ENCODE measurements at places on chromosomes 3 and 15. TPM values are rescaled to one million over a fixed set of nuclear protein-coding genes. Genes with fewer than 3 reads are reported as not detected.

The AMT gene
- 10.7 TPM for total RNA-seq

The VWA5B2 gene
- total RNA-seq = not detected

The MAGI1 gene
- not detected for total RNA-seq

The IMPG2 gene
- total RNA-seq = 0.66 TPM

The CCR9 gene
- total RNA-seq = 0.66 TPM

The DAZL gene
- not detected for total RNA-seq

The KCNAB1 gene
- not detected for total RNA-seq

The ZNF639 gene
- 46.0 TPM for total RNA-seq

DNA sequence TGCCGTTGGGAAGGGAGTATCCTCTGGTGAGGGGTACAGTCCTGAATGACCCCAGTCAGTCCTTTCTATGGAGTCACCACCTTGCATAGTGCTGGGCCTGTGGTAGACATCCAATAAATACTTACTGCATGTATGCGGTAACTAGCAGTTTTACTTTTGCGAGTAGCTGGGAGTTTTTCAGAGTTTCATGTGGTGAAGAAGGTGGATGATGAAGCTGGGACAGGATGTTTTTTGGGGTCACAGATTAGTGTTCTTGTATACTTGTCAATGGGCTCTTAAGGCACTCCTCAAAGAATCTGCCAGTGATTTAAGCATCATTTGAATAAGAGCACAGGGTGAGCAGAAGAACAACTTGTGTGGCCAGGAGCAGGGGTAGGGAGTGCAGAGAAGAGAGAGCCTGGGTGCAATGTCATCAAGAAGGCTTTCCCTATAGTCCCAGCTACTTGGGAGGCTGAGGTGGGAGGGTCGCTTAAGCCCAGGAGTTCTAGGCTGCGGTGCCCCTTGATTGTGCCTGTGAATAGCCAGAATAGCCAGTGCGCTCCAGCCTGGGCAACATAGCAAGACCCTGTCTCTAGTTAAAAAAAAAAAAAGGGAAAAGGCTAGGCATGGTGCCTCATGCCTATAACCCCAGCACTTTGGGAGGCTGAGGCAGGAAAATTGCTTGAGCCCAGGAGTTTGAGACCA is 22.1 kb downstream of the PPCDC start:
- H3K27ac ChIP-seq = no peak overlapping the region
- H3K4me3 ChIP-seq = no peak overlapping the region
- H3K4me1 ChIP-seq = peaks cover 5% of the 10 kb centered on the region
- DNase-seq = no peak
- no peaks in the 10 kb centered on the region for H3K36me3 ChIP-seq
- no peaks in the 10 kb centered on the region for H3K27me3 ChIP-seq

DNA sequence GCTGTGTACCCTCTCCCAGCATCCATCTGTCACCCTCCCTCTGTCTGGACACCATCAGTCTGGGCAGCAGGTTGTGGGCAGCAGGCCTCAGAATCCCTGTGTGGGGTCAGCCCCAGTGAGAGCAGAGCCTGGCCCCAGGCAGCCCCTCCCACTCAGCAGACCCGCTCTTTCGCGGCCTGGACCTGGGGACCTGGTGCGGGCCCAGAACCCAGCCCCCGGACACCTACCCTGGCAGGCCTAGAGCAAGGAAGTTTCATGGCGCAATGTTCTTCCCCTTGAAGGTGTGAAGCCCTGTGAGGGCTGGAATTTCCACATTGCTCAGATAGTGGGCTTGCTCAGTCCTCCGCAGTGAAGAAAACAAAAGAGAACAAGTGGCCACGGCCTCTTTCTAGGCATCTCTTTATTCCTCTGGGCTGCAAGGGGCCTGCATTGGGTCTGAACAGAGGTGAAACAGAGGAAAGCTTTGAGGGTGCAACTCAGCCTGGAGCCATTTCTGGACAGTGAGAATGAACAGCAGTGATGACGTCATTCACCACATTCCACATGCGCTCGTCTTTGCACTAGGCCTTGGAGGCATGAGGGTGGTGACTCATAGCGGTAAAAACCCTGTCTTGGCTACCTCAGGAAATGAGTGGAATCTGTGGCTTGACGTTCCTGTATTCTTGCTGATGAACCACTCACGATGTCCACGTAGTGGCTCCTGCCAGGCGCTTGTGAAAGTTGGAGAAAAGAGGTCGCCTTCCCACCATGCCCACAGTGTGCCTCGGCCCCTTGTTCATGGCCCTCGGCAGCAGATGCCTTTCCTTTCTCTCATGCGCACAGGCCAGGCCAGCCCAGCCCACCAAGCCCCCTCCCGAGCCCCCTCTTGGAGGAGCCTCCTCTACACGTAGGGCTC is 66.1 kb downstream of the SLC30A4 start:
- H3K27ac ChIP-seq = no peak overlapping the region
- H3K4me3 ChIP-seq = no peak overlapping the region
- DNase-seq = peak; percentile 70
- H3K36me3 ChIP-seq = no peaks in the 10 kb centered on the region

- H3K27me3 ChIP-seq = no peaks in the 10 kb centered on the region
- peaks cover 41% of the 10 kb centered on the region for H3K36me3 ChIP-seq
Observed at GRCh38 chr15:78012643-78013077, 64.9 kb downstream of the TBC1D2B start.

DNA sequence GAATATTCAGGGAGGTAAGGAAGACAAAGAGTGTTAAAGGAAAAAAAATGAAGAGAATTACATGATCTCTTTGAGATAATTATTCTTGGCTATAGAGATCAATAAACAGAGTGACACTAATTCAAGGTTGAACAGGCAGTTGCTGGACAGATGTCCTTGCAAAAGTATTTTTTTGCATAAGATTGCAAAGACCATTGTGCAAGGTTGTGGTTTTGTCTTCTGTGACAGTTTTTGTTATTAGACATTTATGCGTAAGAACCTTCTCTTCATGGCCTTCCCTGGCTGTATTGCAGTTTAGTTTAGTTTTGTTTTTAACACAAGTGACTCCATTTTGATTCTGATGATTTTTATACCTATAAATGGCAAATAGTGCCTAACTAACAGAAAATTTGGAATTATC is 682.8 kb upstream of the ARPP21 start:
- no peak overlapping the region for H3K27ac ChIP-seq
- no peaks in the 10 kb centered on the region for H3K4me1 ChIP-seq
- no peak overlapping the region for H3K4me3 ChIP-seq
- DNase-seq = no peak

- H3K4me1 ChIP-seq = no peaks in the 10 kb centered on the region
- H3K27me3 ChIP-seq = no peaks in the 10 kb centered on the region
- no peak overlapping the region for H3K4me3 ChIP-seq
- DNase-seq = no peak
- no peak overlapping the region for H3K27ac ChIP-seq
- peaks cover 91% of the 10 kb centered on the region for H3K36me3 ChIP-seq
Observed at GRCh38 chr15:80945605-80946004, 44.0 kb downstream of the MESD start.

- no peaks in the 10 kb centered on the region for H3K27me3 ChIP-seq
- DNase-seq = peak; percentile 71
- peaks cover 19% of the 10 kb centered on the region for H3K4me1 ChIP-seq
Observed at GRCh38 chr15:22259881-22260421, 179.6 kb downstream of the OR4M2 start.

GRCh38 chr3:14935592-14936345 is 11.6 kb upstream of the NR2C2 start:
- no peaks in the 10 kb centered on the region for H3K27me3 ChIP-seq
- no peaks in the 10 kb centered on the region for H3K4me1 ChIP-seq
- H3K27ac ChIP-seq = no peak overlapping the region
- no peak overlapping the region for H3K4me3 ChIP-seq
- no peak for DNase-seq

DNA sequence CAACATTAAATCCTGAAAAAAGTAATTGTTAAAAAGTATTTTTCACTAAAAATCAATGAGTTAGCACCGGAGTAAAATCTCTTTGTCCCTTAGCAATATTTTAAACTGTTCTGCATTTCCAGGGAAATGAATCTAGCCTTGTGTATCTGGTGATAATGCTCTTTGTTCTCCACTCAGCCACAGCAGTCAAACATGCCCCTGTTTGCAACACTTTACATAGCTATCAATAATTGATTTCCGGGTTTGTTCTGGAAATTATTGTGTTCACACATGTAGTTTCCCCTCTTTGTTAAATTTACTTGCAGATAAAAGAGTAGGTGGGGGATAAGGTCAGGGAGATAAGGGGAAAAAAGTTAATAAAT is 3.6 kb upstream of the A4GNT start:
- H3K27ac ChIP-seq = no peak overlapping the region
- no peak for DNase-seq
- no peak overlapping the region for H3K4me3 ChIP-seq

GRCh38 chr15:63805993-63806980 is 27.5 kb downstream of the HERC1 start:
- peak; percentile 21 for DNase-seq
- no peaks in the 10 kb centered on the region for H3K36me3 ChIP-seq
- no peaks in the 10 kb centered on the region for H3K27me3 ChIP-seq
- H3K4me1 ChIP-seq = peaks cover 13% of the 10 kb centered on the region
- H3K4me3 ChIP-seq = no peak overlapping the region

- no peaks in the 10 kb centered on the region for H3K36me3 ChIP-seq
- peak overlapping the region; percentile 76 for H3K4me3 ChIP-seq
- DNase-seq = peak; percentile 83
- peaks cover 17% of the 10 kb centered on the region for H3K27me3 ChIP-seq
- H3K4me1 ChIP-seq = peaks cover 16% of the 10 kb centered on the region
Observed at GRCh38 chr15:63048115-63048775, 5.7 kb downstream of the TPM1 start.

DNA sequence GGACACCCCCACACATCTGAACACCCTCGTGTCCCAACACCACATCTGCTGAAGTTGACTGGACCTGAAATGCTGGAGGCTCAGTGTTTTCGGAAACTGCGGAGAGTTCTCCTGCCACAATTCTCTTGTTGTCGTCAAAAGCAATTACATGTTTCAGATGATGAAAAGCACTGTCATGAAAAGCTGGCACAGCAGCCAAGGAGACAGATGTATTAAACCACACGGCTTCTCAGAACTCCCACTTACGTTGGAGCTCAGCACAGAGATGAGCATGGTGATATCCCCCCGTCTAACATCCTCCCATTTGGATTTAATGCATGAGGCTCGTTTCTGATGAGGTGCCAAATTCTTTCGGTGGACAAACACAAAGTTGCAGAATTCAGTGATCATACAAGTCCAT is 180.1 kb downstream of the RORA start:
- DNase-seq = no peak
- no peak overlapping the region for H3K4me3 ChIP-seq
- no peaks in the 10 kb centered on the region for H3K36me3 ChIP-seq
- no peaks in the 10 kb centered on the region for H3K4me1 ChIP-seq
- H3K27me3 ChIP-seq = no peaks in the 10 kb centered on the region

GRCh38 chr3:127141921-127142730 is 50.8 kb upstream of the PRR23E start:
- H3K4me1 ChIP-seq = no peaks in the 10 kb centered on the region
- no peak overlapping the region for H3K27ac ChIP-seq
- H3K27me3 ChIP-seq = no peaks in the 10 kb centered on the region
- no peaks in the 10 kb centered on the region for H3K36me3 ChIP-seq
- no peak for DNase-seq
- H3K4me3 ChIP-seq = no peak overlapping the region

DNA sequence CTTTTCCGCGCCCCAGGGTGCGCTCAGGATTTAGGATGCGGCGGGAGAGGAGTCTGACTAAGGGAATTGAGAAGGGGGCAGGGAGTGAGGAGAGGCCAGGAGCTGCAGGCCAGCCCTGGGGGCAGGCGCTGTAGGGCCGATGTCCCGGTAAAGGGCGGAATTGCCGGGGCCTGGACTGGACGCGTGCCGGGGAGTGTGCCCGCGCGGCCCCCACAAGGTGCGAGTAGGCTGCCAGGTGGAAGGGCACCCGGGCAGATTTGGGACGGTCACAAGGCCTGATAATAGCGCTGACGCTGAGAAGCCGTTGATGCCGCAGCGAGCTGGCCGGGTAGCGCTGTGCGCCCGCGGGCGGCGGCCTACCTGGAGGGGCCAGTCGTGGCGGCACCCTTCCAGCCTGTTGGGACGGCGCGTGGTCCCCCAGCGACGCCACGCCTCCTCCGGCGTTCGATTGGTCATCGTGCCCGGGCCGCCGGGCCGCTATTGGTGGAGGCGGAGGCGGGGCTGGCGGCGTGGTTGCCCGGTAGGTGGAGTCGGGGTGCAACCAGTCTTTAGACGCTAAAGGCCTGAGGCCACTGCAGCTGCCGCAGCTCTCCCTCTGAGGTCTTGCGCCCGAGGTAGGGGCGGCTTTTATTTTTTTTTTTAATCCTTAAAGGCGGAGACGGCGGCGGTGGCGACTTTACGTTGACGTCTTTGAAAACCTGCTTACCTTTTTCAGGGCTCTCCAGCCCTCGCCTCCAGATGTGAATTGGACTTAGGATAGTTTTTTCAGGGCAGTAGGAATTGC is 903 bp downstream of the SLC25A38 start:
- H3K4me1 ChIP-seq = peaks cover 27% of the 10 kb centered on the region
- peak overlapping the region; percentile 96 for H3K27ac ChIP-seq
- no peaks in the 10 kb centered on the region for H3K27me3 ChIP-seq
- peak; percentile 91 for DNase-seq
- peak overlapping the region; percentile 88 for H3K4me3 ChIP-seq
- peaks cover 6% of the 10 kb centered on the region for H3K36me3 ChIP-seq

- no peaks in the 10 kb centered on the region for H3K4me1 ChIP-seq
- H3K36me3 ChIP-seq = no peaks in the 10 kb centered on the region
- H3K27ac ChIP-seq = no peak overlapping the region
- H3K4me3 ChIP-seq = no peak overlapping the region
Observed at GRCh38 chr15:60184579-60184978, 180.5 kb downstream of the FOXB1 start.

GRCh38 chr3:45908761-45909160 is 22.4 kb downstream of the CCR9 start:
- H3K27me3 ChIP-seq = no peaks in the 10 kb centered on the region
- no peaks in the 10 kb centered on the region for H3K36me3 ChIP-seq
- H3K27ac ChIP-seq = no peak overlapping the region

- H3K4me3 ChIP-seq = no peak overlapping the region
- H3K36me3 ChIP-seq = no peaks in the 10 kb centered on the region
Observed at GRCh38 chr3:59573911-59574310, 524.1 kb upstream of the CFAP20DC start.

DNA sequence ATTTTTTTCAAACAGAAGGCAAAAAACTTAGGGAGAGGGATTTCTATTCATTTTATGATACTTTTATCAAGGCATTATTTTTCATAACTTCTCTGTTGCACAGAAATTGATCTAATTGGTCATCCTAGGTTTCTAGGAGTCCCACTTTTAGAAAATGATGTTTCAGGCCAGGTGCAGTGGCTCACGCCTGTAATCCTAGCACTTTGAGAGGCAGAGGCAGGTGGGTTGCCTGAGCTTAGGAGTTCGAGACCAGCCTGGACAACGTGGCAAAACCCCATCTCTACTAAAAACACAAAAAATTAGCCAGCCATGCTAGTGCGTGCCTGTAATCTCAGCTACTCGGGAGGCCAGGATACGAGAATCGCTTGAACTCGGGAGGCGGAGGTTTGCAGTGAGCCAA is 2.8 kb downstream of the LACTB start:
- H3K27me3 ChIP-seq = no peaks in the 10 kb centered on the region
- H3K4me1 ChIP-seq = peaks cover 8% of the 10 kb centered on the region
- H3K27ac ChIP-seq = no peak overlapping the region

DNA sequence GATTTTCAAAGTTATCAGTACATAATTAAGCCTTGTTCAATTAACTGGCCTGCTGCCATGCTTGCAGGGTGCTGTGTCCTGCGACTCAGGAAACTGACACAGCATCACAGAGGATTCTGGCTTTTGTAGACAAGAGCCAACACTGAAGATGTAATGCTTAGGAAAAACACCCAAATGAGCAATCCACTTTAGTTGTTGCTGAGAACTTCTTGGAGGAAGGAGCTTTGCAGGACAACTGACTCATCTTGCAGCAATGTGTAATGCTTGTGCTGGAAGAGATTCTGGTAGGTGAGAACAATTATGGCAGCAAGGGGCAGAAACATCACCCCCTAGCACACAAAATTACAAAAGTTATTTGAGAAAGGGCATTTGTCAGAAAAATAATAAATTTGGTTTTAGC is 67.6 kb downstream of the NLGN1 start:
- H3K4me3 ChIP-seq = no peak overlapping the region
- no peaks in the 10 kb centered on the region for H3K27me3 ChIP-seq
- H3K4me1 ChIP-seq = no peaks in the 10 kb centered on the region
- DNase-seq = no peak

Data from naive thymus-derived CD4-positive, alpha-beta T cell (primary cell).